ENCODE measurements at places on chromosomes 5 and 9.

DNA sequence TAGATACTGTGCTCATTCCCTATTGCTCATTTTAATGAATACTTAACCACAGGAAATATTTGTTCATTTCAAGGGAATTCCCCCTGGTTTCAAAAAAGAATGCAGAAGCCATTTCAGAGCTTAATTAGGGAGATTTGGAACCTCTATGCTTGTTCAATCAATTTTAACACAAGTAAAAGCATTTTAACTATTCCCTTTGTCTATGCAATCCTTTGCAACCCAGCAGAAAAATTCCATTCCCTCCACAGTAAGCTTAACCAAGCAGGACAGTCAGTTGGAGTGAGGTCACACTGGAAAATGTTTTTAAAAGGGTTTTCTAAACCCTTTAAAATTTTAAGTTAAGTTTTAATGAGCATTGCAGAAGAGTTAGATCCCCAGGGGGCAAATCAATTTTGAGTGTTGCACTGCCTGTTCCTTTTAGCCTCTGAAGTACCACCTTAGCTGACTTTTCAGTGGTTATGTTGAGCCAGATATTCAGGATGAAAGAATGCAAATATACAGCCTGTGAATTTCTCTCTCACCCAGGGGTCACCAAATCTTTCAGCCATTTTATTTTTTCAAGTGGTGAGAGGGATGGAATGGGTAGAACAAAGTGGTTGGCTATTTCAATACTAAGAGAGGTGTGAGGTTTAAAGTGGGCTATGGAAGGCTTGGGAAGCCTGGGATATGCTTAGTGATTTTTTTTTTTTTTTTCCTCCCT lies 356.2 kb upstream of the NUDT12 start:
- DNase-seq, result no peak

DNA sequence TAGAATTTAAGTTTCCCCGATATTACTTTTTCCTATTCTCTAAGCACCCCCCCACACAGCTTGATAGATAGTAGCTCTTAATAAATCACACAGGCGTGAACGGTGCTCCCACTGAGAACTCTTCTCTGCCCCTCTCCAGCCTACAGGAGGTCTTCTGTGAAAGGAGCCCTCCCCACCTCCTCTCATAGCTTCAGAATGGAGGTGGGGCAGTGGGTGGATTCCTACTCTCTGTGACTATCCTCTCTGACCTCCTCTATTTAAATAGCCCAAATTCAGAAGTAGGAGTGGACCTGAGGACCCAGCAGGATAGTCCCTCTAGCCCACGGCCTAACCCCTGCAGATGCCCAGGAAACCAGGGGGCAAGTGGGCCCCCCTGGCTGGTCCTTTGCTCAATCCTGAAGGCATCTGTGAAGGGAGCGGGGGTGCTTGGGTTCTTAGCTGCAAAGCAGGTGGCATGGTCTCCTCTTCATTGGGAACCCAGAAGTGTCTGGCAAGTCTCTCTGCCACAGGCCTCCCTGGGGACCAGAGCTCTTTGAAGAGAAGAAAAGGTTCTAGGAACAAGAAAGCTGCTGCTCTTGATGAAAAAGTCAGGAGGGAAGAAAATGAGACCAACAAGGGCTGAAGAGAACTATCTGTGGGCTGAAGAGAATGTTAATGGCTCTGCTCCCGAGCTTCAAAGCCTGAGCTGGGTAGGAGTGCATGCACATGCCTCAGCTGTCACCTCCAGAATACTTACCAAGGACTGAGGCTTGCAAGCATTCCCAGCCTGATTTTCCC lies 21.1 kb upstream of the HSPA9 start:
- no peak for DNase-seq

DNA sequence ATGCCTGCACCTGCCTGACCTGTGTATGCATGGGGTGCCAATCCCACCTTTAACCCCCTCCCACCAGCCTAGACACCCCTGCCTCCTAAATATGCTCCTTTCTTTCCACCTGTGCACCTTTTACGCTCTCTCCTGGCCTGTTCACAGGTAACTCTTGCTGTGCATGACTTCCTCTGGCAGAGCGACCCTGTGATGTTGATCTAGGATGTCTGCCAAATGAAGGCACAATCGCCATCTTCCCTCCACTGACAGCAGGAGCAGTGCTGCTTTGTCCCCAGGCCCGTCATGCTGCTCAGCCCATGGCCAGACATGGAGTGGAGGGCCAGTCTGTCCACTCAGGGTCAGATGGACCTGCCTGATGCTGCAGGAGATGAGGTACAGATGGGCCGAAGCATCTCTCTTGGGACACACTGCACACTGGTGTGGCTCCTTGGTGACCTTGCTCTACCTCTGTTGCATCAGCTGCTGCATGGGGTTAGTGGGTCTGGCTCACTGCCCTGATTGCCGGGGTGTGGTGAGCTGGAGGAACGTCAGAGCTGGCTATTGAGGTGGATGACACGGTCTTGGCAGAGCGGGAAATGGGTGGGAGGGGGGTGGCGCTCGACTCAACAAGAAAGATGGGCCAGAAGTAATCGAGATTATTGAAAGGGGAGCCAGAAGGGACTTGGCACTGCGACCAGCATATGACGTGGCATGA lies 101.7 kb upstream of the PITX1 start:
- DNase-seq, result no peak

GRCh38 chr9:130045725-130046450 lies 2.9 kb upstream of the FNBP1 start:
- no peak for DNase-seq

- DNase-seq, result no peak
Measured at GRCh38 chr9:85511746-85512145, 230.0 kb downstream of the AGTPBP1 start.

GRCh38 chr5:1748271-1748670 lies 51.4 kb downstream of the MRPL36 start:
- DNase-seq, result no peak

DNA sequence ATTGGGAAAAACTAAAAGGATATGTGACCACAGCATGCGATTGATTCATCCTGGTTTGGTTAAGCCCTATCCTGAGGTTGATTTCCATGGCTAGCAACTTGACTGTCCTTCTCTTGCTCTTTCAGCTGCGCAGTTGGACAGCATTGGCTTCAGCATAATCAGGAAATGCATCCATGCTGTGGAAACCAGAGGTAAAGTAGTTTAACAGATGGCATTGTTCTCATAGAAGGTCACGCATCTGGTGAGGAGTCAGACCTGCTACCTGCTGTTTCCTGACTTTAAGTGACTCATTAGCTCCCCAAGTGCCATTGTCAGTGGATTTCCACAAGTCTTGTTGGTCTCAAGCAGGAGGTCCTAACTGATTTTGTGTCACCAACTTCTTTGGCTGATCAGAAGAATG lies 266.9 kb downstream of the ARHGAP26 start:
- DNase-seq, result no peak

DNA sequence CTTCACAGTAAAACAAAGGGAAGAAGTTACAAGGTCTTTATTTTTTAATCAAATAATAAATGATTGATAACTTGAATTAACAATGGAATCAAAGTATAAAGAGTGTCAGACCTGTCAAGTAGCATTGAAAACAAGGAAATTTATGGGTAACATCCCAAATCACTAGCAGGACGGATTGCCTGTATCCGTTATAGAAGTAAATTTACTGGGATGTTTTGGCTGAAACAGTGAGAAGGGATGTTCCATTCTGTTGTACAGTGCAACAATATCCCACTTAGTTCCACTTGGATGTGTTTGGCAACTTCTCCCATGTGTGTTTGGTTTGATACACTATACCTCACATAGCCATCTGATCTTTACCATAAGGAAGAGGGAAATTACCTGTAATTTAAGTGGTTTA lies 421.0 kb upstream of the CHD1 start:
- no peak for DNase-seq

- no peak for DNase-seq
Measured at GRCh38 chr5:157188270-157188669, 7.6 kb downstream of the ITK start.

GRCh38 chr5:115379622-115380344 lies 83.3 kb upstream of the CCDC112 start:
- no peak for DNase-seq

DNA sequence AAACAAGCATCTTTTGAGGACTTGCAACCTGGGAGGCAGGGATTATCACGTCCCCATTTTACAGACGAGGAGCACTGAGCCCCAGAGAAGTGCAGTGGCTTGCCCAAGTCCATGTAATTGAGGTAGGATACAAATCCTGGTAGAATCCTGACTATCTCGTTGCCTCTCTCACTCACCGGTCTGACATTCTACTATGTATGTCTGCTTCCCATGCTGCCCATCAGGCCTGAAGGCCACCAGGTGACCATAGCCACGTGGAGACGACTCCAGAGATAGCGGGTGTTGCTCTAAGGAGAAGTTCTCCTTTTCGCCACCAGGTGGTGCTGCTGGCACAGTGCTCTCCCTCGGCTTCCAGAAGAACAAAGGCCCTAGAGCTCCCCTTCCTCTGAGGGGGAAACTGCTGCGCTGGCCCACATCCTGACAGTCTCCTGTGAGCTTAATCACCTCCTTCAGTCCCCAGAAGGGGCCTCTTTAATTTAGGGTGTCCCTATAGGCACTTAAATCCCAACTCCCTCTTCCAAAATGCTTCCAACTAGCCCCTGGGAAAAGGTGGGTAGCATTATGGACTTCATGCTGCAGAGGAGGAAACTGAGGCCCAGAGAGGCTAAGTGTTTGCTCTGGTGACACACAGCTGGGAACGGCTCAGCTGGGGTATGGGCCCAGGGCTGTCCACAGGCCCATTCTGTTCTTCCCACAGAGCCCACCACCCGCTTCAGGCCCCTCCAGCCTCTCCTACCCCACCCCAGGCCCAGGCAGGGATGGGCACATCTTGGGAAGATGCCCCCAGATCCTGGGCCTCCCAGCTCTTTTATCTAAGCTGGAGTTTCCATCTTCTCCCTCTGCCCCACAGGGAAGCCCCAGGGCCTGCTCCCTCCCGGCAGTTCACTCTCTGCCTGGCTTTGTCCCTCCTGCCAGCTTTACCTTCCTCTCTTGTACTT lies 6.4 kb downstream of the SLC34A1 start:
- peak; percentile 82 for DNase-seq

Data from prostate gland (tissue), 2 donors.